ENCODE measurements at places on chromosomes 6 and 20.

DNA sequence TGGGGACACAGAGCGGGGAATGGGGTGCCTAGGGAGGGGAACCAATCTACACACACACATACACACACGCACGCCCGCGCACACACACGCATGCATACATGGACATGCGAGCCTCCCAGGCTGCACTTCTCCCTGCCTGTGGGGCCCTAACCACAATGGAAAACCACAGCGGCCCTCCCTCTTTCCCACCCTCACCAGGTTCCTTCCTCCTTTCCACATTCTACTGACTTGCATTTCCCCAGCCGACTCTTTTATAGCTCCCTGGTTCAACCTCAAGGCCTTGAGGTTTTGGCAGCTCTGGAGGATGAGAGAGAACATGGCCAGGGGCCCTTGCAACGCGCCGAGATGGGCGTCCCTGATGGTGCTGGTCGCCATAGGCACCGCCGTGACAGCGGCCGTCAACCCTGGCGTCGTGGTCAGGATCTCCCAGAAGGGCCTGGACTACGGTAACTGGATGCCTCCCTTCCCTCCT is at the start of gene BPI:
Gene BPI, plus strand, starts transcription at position 249 of the 472 bp plus-strand sequence. Its CDS starts 68 bp downstream, at position 317.
- DNase-seq: no peak

- peak; percentile 35 for DNase-seq
Measured at GRCh38 chr6:1612299-1612973, 2.7 kb downstream of the FOXC1 start.

GRCh38 chr6:166598441-166599138 is 12.1 kb upstream of the RAMACL start:
- no peak for DNase-seq

DNA sequence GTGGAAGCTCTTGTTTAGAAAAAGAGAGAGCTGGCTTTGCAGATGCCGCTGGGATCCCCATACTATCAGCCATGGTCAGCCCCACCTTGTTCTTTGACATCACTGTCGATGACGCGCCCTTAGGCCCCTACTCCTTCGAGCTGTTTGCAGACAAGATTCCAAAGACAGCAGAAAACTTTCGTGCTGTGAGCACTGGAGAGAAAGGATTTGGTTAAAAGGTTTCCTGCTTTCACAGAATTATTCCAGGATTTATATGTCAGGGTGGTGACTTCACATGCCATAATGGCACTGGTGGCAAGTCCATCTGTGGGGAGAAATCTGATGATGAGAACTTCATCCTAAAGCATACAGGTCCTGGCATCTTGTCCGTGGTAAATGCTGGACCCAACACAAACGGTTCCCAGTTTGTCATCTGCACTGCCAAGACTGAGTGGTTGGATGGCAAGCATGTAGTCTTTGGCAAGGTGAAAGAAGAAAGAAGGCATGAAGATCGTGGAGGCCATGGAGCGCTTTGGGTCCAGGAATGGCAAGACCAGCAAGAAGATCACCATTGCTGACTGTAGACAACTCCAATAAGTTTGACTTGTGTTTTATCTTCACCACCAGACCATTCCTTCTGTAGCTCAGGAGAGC is 2.4 kb upstream of the BLCAP start:
- DNase-seq: no peak

DNA sequence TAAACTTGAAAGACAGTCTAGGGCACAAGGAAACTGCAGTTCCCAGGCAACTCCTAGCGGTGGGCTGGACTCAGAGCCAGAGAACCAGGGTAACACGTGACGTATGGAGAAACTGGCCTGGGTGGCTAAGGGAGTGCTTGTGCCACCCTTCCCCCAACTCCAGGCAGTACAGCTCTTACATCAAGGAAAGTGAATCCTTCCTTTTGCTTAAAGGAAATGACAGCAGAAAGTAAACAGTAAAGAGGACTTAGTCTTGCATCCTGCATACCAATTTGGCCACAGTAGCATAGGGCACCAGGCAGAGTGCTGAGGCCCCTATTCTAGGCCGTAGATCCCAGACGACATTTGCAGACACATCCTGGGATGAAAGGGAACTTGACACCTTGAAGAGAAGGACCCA is 322.8 kb downstream of the CD109 start:
- DNase-seq: peak; percentile 38

DNA sequence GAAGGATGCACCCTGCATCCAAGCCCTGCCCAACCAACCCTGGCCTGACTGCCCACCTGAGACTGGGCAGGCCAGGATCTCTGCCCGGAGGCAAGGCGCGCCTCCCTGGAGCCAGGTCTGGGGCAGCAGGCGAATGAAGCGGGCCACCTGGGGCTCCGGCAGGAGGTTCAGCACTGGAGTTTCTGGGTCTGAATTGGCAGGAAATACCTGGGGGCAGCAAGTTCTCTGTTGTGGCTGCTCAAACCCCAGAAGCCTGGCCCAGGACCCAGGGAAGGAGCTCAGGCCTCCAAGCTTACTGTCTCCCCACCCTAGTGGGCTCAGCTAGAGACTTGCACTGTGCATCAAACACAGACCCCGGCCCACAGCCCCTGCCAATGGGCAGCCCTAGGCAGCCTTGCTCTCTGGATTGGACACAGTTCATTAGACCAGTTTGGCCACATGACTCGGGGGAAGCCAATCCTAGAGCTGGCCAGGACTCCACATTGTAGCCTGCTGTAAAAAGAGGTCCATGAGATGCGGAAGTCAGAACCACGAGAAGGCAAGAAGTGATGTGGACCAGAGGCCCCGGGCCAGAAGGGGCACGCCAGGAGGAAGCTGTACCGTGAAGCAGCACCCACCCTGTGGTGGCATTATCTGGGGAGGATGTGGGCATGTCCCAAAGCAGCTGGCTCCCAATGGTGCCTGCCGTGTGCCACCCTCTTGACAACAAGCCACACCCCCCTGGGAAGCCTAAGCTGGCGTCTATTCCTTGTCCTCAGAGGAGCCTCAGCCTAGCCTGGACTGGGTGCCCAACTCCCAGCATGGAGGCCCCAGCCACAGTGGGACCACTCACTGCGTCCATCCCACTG is 3.1 kb downstream of the CPXM1 start:
- no peak for DNase-seq

- no peak for DNase-seq
Measured at GRCh38 chr20:7159903-7160302, 392.4 kb downstream of the BMP2 start.

- DNase-seq: no peak
Measured at GRCh38 chr20:62603021-62603906, 39.0 kb upstream of the SLCO4A1 start.

All from DMS53 (cell line).